NCI-H748 treated with DMSO at 0.1 percent for 48 hours (cell line): ENCODE measurements at places on chromosomes 4 and X.

GRCh38 chrX:103883533-103883932 is 51.5 kb upstream of the RAB9B start:
- DNase-seq = no peak

DNA sequence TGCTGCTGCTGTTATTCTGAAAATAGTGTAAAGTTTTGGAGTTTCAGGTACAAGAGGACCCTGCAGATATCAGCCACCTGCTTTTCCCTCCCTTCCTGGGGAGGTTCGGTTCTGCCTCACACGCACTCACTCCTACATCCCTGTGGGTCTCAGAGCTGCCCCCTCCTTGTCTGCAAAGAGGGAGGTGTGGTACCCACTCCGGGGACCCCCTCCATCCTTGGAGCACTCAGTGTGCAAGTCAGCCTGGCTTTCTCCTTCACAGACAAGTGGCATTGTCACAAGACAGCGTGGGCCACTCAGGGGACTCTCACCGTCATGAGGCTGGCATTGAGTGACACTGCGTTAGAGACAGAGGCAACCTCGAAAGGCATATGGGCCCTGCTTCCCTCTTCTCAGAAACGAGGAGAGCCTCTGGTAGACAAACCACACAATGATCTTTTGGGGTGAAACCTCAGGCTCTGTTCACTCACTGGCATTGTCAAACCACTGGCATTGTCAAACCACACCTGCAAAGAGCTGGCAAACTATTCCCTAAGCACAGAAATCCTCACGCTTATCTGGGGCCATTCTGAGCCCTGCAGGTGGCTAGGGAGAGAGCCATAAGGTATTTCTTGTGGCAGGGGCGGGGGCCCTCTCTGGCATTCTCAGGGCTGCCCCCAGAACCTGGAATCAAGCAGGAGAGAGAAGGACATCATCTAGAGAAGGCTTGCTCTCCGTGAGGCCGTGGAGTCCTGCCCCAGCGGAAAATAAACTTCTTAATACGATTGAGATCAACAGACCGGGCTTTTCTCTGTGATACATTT is 285.0 kb downstream of the SHOX start:
- DNase-seq = no peak

GRCh38 chr4:157128395-157128794 is 52.4 kb downstream of the GLRB start:
- peak; percentile 6 for DNase-seq

GRCh38 chr4:2961421-2961810 is 1.8 kb downstream of the NOP14 start:
- no peak for DNase-seq

GRCh38 chrX:135512508-135513129 is 7.8 kb upstream of the INTS6L start:
- no peak for DNase-seq

GRCh38 chr4:14671146-14671545 is 331.1 kb upstream of the CPEB2 start:
- no peak for DNase-seq

- DNase-seq = no peak
Observed at GRCh38 chrX:110519501-110519900, 160.9 kb downstream of the RTL9 start.

DNA sequence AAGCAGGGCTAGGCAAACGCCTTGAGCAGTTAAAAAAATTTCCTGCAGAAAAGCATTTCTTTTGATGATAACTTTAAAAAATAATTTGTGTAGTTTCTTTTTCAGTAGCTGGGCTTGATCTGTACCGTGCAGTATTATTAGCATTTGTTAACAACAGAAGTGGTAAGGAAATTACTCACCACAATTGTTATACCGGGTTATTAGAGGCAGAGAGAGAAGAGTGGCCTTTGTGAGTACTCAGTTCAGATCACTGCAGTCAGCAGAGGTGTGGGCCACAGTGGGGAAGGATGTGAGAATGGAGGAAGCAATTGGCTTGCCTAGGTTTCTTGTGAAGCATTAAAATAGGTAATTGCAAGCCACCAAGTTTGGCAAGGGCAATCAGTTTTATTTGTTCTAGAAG is 14.3 kb upstream of the IL21 start:
- DNase-seq = no peak

- DNase-seq = no peak
Observed at GRCh38 chr4:1354136-1354982, 7.4 kb downstream of the UVSSA start.

DNA sequence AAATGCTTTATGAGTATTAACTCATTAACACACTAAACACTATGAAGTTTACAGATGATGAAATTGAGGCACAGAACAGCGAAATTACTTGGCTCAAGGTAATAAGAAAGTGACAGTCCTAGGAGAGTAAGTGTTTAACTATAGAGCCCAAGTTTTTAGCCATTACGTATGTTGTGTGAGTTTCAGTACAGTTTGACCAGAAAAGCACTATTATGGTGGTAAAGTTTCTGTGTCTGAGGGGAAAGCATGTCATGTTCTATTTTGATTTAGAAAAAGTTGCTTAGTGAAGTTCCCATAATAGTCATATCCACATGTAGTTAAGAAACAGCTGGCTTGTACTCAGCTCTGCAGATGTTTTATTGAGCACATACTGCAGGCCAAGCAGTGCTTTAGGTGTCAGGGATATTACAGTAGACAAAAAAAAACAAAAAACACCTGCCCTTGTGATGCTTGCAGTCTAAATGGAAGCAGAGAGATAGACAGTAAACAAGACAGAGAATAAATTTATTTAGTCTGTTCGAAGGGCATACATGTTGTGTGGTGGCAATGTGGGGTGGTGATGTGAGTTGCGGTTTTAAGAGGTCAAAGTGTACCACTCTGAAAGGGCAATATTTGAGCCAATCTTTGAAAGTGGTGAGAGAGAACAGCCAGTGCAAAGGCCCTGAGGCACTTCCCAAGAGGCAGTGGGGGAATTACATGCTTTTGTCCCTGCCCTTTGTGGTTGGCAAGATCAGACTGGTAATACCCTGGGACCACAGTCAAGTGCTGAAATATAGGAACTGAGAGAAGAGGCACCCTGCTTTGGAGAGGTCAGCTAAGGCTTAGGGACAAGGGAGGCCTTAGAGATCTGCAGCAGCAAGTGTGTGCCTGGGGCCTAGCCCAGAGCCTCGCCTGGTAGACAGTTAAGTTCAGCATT is 6.2 kb downstream of the TMEM131L start:
- no peak for DNase-seq

DNA sequence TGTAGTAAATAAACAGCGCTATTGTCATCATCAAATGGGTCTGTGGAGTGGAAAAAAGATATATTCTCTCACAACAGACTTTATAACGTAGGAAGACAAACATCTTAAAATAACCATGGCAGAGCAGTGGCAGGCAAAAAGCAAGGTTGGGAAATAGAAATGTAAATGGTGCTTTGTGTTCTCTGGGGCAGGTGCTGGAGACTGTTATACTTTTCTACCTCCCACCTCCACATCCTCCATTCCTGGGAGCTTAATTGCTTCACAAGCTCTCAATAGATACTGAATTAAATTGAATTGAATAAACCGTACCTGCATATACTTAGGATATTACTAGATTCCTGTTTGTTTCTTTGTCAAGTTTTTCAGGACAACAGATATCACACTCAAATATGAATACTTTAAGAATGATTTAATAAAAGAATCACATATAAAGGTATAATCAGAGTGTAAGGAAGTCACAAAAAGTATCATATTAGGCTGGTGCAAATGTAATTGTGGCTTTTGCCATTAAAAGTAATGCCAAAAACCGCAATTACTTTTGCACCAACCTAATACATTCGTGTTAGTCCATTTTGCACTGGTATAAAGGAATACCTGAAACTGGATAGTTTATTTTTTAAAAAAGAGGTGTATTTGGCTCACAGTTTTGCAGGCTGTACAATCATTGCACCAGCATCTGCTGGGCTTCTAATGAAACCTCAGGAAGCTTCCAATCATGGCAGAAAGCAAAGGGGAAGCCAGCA is 367.3 kb downstream of the GRIA2 start:
- no peak for DNase-seq

- no peak for DNase-seq
Observed at GRCh38 chr4:33467291-33467690, 2747.1 kb downstream of the PCDH7 start.

- DNase-seq = no peak
Observed at GRCh38 chr4:5719350-5720055, 8.5 kb downstream of the EVC start.

GRCh38 chr4:67556436-67556835 is 2.1 kb upstream of the STAP1 start:
- no peak for DNase-seq

DNA sequence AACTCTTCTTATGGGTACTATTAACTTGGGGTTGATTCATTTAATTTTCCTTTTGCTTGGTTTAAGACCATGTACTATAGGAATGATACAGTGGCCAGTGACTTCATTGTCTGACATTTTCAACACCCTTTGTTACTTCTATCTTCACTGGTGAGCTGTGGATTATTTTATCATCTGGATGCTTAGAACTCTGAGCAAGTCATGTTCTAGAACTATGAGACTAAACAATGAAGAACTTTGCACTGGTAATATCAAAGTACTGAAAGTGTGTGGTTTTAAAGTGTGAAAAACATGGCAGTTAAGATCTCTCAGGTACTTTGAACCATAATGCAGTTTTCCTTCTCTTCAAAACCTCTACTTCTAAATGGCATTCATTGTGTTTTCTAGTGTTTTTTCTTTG is 47.8 kb downstream of the MAP7D3 start:
- no peak for DNase-seq

GRCh38 chr4:146058531-146058930 is 117.0 kb upstream of the LSM6 start:
- no peak for DNase-seq

GRCh38 chr4:22850630-22851029 is 157.9 kb downstream of the GBA3 start:
- no peak for DNase-seq

GRCh38 chr4:94649381-94650133 is 108.2 kb upstream of the BMPR1B start:
- DNase-seq = no peak

DNA sequence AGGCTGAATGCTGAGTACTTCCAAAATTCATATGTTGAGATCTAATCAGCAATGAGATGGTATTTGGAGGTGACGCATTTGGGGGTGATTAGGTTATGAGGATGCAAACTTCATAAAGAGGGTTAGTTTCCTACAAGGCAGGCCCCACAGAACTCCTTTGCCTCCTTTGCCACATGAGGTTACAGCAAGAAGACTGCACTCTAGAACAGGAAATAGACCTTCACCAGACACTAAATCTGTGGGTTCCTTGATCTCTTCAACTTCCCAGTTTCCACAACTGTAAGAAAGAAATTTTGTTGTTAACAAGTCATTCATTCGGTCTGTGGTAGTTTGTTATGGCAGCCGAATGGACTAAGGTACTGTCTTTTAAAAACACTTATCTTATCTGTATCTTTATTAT is 681.9 kb upstream of the HS3ST1 start:
- no peak for DNase-seq

DNA sequence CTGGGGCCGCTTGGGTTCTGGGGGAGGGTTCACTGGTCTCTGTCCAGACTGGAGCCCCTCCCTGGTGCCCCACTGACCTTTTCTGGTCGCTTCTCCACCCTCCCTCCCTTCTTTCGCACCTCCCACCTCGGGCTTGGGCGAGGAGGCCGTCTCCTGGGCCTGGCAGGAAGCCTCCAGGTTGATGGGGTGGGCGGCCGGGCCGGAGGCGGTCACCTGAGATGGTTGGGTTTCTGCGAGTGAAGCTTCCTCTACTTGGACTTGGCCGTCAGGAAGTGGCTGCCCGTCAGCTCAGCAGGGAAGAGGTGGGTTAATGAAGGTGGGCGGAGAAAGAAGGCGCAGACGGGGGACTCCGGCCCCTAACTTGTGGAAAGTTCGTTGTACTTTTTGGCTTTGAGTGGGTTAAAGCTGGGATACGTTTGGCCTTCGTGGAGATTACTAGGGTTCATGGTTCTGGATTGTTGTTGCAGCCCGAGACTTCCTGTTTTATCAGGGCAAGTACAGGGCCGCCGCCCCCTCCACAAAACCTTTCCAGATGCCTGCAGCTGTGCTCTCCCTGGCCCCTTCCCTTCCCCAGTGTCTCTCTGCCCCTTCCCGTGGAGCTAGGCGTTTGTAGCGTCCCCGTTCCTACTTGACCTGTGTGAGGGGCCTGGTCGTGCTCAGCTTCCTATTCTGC is 1.2 kb downstream of the AKAP17A start:
- DNase-seq = no peak

GRCh38 chr4:10011277-10011676 is 10.0 kb downstream of the SLC2A9 start:
- no peak for DNase-seq

DNA sequence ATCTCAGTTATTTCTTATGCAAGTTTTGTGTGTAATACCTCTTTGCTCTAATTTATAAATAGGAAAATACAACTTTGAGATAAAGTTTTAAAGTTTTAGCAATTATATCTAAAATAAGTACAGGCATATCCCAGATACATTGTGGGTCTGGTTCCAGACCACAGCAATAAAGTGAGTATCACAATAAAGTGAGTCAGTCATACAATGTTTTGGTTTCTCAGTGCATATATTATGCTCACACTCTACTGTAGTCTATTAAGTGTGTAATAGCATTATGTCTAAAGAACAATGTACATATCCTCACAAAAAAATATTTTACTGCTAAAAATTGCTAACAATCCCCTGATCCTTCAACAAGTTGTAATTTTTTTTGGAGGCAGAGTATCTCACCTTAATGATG is 49.2 kb downstream of the ANAPC10 start:
- no peak for DNase-seq

GRCh38 chr4:73740353-73740778 is at the start of gene CXCL8:
CXCL8 (plus strand) TSS chr4:73740569; CDS start chr4:73740659, 90 bp downstream.
- peak; percentile 13 for DNase-seq
